ENCODE measurements at places on chromosomes 6 and 20. TPM values are rescaled to one million over a fixed set of nuclear protein-coding genes. Genes with fewer than 3 reads are reported as not detected.

GRCh38 chr20:35467339-35468224 lies 12.2 kb downstream of the CEP250 start:
- DNase-seq, result no peak

GRCh38 chr6:142412658-142413057 lies 110.9 kb downstream of the ADGRG6 start:
- no peak for DNase-seq

DNA sequence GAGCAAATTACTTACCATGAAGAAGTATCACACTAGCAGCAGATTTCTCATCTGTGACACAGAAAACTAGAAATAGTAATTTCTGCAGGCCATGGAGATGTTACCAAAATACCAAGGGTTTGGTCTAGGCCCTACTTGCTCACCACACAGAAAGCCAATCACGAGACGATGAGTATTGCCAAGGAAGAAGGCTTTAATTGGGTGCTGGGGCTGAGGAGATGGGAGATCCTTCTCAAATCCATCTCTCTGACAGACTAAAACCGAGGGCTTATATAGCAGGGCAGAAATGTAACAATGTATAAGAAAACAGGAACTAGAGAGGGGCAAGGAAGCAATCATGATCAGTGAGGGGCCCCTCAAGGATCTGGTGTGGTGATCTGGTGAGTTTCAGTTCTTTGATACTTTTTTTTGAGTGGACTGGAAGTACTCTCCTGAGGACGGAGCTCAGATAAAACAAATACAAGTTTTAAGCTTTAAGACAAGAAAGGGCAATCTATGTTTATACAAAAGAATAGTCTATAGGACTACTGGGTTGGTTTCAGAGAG lies 40.9 kb downstream of the RNF182 start:
- no peak for DNase-seq

DNA sequence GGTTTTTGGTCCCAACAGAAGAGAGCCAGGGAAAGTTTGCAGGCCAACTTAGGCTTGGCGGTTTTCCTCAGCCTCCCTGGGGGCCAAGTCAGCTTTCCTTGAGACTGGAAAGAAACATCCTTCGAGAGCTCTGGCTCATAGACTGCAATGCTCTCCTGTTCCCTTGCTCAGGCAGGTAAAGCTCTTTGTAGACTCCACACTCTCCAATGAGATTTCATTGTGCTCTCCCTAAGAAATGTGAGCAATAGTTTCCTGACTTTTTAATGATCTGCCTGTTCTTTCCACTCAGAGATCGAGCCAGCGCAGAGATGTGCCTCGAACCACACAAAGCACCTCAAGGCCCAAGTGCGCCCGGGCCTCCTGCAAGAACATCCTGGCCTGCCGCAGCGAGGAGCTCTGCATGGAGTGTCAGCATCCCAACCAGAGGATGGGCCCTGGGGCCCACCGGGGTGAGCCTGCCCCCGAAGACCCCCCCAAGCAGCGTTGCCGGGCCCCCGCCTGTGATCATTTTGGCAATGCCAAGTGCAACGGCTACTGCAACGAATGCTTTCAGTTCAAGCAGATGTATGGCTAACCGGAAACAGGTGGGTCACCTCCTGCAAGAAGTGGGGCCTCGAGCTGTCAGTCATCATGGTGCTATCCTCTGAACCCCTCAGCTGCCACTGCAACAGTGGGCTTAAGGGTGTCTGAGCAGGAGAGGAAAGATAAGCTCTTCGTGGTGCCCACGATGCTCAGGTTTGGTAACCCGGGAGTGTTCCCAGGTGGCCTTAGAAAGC lies 13.9 kb downstream of the TNFAIP3 start:
- DNase-seq, result peak; percentile 38

GRCh38 chr6:79756496-79756895 lies 125.4 kb downstream of the SH3BGRL2 start:
- no peak for DNase-seq

DNA sequence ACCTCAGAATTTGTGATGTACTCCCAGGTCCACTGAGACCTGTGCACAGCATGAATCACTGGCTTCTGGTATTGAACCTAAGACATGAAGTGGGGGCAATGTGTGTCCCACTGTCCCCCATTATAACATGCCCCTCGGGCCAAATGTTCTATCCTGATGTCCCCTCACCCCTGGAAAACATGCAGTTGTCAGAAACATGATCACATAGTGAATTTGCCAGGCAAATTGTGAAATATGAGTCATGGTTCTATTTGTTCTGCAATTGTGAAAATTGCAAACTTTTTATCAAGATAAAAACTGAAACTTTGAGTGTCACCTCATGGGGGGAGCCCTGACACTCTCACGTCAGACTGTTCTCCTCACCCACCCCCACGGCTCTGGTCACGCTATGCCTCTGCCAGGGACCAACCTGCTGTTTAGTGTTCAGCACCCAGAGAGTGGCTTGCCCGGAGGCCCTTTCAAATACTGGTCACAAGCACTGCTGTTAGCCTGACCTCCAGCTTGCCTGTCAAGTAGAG lies 305.3 kb downstream of the CLIC5 start:
- no peak for DNase-seq

DNA sequence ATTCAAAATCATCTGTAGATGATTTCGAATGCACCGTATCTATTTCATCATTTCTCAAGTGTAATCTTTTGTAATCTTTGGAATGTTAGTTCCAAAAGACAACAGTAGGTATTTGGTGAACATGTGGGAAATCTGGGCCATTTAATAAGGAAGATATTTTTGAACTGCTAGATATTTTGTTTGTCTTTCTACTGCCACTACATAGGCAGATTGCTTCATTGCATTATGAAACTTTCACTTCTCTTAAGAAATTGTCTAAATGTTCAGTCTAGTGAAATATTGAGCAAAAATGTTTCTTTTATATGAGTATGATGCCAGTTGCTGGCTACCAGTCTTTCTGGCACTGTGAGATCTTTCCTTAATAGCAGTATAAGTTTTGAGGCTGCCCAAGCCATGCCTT lies 527.8 kb upstream of the RNF217 start:
- DNase-seq, result no peak

DNA sequence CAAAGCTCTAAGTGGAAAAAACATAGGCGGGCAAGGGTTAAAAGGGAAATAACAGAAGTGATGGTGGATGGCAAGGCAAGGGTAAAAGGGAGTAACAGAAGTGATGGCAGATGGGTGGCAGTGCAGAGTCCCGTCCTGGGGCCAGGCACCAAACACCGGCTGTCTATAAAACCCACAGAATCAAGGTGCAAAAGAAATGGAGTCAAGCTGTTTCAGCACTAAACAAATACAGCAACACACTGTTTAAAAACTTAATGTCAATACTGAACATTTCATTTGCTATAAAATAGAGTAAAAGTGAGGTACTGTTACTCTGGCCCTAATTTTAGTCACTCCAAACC lies 87.6 kb downstream of the MAN1A1 start:
- DNase-seq, result no peak

GRCh38 chr6:69791065-69791471 lies 5.7 kb downstream of the LMBRD1 start:
- no peak for DNase-seq

- no peak for DNase-seq
Observed at GRCh38 chr20:49356676-49357075, 78.8 kb upstream of the ZNFX1 start.

GRCh38 chr20:57309544-57310115 lies 20.0 kb upstream of the SPO11 start:
- no peak for DNase-seq

DNA sequence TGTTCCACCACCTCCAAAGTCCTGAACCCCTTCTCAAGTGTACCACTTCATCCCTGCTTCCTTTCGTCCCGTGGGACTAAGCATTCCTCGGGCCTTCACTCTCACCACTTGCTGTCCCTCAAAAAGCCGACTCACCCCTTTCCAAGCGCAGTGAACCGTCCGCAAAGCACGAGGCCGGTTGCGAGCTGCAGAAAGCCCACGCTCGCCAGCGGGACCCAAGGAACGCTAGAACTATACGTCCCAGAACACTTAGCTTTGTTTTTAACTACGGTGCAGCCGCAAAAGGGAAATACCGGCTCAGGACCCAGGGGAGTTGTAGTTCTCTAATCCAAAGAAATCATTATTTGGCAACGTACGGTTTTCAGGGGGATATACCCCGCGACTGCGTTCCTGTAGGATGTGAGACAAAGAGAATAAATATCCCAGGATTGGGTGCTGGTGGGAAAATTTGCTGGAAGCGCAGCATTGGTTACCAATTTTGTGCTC lies 416 bp upstream of the POLR1H start:
- DNase-seq, result peak; percentile 20

GRCh38 chr6:127100510-127101140 lies 17.8 kb upstream of the RSPO3 start:
- no peak for DNase-seq

- no peak for DNase-seq
Observed at GRCh38 chr6:128925765-128926164, 42.8 kb downstream of the LAMA2 start.

GRCh38 chr20:1927217-1927616 lies 32.0 kb downstream of the SIRPA start:
- no peak for DNase-seq

DNA sequence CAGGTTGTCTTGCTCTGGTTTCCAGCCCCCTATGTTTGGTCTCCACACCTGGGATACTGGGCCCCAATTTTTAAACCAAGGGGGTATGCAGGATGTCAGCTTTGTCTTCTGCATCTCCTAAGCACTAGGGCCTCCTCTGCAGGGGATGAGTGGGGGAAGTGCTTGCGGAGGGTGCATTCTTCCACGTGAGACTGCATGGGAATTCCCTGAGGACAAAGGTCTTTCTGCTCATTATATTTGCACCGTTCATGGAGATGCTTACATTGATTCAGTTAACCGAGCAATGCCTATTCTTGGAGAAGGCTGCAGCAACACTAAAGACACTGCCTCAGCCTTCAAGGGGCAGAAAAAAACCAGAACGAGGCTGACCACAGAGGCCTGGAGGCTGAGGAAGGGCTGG lies 45.4 kb downstream of the RAB44 start:
- no peak for DNase-seq

GRCh38 chr6:160387916-160388643 lies 39.9 kb downstream of the SLC22A3 start:
- no peak for DNase-seq

GRCh38 chr6:168319279-168320111 lies at the start of gene DACT2:
TSS of gene DACT2 (minus strand) at chr6:168319777. CDS start at chr6:168319633, 144 bp downstream.
- no peak for DNase-seq

- no peak for DNase-seq
Observed at GRCh38 chr6:165181951-165182414, 127.4 kb downstream of the C6orf118 start.

DNA sequence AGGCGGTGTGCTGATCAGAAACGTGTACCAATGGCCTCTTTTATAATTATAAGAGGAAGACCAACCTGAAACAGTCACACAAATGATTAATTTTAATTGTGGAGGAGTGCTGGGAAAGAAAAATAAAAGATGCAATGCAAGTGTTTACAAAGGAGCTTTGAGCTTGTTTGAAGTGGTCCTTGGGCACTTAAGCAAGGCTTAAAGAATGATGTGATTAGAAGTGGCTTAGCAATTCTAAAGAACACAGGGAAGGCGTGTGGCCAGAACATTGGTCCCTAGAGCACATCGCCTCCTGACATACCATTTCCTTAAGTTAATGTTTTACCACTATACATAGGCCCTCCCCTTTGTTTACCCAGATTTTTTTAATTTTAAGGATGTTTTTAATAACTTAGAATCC lies 26.1 kb downstream of the PTPN1 start:
- DNase-seq, result no peak

GRCh38 chr6:113631666-113632065 lies 225.5 kb upstream of the MARCKS start:
- DNase-seq, result no peak

- peak; percentile 8 for DNase-seq
Observed at GRCh38 chr6:111918825-111919224, 45.6 kb upstream of the FYN start.

DNA sequence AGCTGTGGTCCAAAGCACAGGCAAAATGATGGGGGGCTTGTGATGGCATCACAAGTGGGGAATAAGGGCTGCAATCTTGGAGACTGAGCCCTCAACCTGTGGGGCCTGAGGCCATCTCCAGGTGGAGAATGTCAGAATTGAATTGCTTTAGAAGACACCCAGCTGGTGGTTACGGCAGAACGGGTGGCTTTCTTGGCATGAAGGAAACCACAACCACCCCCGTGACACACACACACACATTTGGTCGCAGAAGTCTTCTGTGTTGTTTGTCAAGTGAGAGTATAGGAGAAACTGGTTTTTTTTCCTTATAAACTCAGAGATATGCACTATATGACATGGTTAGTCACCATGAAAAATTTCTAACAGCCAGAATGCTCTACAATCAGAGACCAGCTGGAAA lies 139.5 kb upstream of the CDH4 start:
- DNase-seq, result no peak

DNA sequence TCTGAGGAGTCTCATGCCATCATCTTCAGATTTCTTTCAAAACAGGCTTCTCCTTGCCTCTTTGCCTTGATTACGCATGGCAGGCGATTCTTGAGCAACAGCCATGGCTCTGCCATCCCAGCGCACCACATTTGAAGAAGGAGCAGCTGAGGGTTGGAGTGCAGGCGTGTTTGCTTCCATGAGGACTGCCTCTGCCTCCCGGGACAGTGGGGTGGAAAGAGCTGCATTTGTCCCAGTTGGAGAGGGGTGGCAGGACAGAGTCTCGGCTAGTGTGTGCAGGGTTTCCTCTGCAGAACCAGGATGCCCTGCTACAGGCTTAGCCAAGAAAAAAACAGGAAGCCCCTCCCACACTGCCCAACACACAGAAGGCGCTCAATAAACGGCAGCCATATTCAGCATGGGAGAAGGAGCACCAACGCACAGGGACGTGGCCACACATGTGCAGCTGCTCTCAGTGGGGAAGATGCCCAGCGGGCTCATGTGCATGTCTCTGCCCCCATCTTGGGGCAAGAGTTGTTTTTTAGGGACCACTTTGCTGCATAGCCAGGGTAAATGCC lies 36.6 kb downstream of the IRF4 start:
- no peak for DNase-seq

DNA sequence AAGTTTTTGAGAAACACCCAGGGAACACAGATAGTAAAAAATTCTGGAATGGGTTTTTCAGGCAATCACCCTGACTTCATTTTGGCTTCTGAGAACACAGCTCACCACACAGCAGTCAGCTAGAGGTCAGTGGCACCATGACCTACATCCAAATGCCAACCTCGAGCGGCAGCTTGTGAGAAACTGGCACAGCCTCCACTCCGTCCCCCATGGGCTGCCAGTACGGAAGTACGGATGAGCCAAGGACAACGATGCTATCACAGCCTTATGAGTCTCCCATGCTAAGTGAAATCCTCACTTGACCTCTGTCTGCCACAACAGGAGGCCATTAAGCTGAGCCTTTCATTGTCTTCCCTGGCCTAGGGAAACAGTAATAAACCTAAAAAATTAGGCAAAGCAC lies 32.0 kb downstream of the KIF16B start:
- DNase-seq, result peak; percentile 62

REM1 gene
- polyA plus RNA-seq, result 7.2 TPM

RIPOR3 gene
- polyA plus RNA-seq, result 50.2 TPM

COL21A1 gene
- polyA plus RNA-seq, result 14.3 TPM

SNPH gene
- polyA plus RNA-seq, result 1.5 TPM

CCND3 gene
- 55.5 TPM for polyA plus RNA-seq

RUNX2 gene
- 0.23 TPM for polyA plus RNA-seq

MROH8 gene
- 1.8 TPM for polyA plus RNA-seq

SPATS1 gene
- polyA plus RNA-seq, result not detected

GRM1 gene
- polyA plus RNA-seq, result 0.44 TPM

CALHM5 gene
- polyA plus RNA-seq, result 1.2 TPM

OPRM1 gene
- not detected for polyA plus RNA-seq

LAMA2 gene
- 31.1 TPM for polyA plus RNA-seq

RAET1L gene
- polyA plus RNA-seq, result not detected

ERVFRD-1 gene
- 0.01 TPM for polyA plus RNA-seq

TNNC2 gene
- polyA plus RNA-seq, result 0.88 TPM

All from heart right ventricle (tissue), 16 donors.